LNCaP clone FGC (cell line): ENCODE measurements at places on chromosomes 2 and 18.
A peak's percentile ranks its signal among the peaks of the same experiment; 100 is the strongest.

- no peak for DNase-seq
Measured at GRCh38 chr2:190062601-190063000, at the start of gene MSTN. TSS of gene MSTN (minus strand) at chr2:190062729. CDS start at chr2:190062596, 133 bp downstream.

DNA sequence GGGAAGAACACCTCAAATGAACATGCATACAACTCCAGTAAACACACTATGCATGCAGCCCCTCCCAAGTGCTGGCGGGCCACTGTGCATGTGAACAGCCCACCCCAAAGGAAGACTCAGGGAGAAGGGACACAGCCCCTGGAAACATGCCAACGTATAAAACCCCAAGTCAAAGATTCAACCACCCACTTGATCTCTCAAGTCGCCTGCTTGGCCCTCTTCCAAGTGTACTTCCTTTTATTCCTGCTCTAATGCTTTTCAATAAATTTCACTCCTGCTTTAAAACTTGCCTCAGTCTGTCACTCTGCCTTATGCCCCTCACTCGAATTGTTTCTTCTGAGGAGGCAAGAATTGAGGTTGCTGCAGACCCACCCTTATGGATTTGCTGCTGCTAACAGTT is 139.1 kb downstream of the C1D start:
- DNase-seq = no peak

GRCh38 chr2:220941683-220942082 is 630.4 kb downstream of the EPHA4 start:
- no peak for DNase-seq

- no peak for DNase-seq
Measured at GRCh38 chr2:127401757-127402695, 14.3 kb upstream of the MAP3K2 start.

DNA sequence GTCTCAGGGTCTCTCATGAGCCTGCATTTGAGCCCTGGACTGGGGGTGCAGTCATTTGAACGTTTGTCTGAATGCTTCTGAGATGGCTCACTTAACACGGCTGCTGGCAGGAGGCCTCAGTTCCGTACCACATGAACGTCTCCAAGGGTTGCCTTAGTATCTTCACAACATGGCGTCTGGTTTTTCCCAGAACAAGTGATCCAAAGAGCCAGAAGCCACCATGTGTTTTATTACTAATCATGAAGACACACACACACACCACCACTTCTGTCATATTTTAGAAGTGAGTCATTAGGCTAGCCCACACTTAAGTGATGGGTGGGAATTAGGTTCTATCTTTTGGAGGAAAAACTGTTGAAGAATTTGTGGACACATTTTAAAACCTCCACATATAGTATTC is 15.0 kb upstream of the MYO1B start:
- no peak for DNase-seq

DNA sequence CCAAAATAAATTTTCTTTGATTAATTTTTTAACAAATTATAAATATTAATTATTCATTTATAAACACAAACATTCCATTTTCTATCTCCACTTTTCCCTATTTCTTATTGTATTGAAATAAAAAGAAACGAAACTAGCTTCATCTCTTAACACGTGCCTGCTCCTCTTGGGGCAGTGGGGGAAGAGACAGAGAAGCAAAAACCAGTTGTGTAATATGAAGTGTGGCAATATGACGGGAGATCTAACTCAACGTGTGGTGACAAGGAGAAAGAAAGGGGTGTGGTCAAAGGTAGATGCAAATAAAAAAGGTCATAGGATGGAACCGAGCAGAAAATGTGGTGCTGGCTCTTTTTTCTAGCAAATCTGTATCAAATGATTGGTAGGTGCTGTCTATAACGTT is 106.9 kb upstream of the SLC8A1 start:
- no peak for DNase-seq

GRCh38 chr18:41659438-41660130 is 295.4 kb upstream of the PIK3C3 start:
- DNase-seq = no peak

DNA sequence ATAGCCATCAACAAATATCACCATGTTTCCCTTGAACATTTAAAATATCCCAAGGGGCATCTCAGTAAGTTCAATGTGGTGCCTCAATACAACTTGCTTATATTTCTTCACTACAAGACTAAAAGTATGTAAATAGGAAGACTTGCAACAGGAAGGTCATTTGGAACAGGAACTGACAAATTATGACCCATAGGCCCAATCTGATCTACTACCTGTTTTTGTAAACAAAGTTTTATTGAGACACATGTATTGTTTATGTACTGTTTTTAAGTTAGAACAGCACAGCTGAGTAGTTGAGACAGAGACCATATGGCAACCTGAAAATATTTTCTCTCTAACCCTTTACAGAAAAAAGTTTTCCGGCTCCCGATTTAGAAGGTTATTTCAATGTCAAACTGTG is 154.8 kb upstream of the TFPI start:
- DNase-seq = no peak

DNA sequence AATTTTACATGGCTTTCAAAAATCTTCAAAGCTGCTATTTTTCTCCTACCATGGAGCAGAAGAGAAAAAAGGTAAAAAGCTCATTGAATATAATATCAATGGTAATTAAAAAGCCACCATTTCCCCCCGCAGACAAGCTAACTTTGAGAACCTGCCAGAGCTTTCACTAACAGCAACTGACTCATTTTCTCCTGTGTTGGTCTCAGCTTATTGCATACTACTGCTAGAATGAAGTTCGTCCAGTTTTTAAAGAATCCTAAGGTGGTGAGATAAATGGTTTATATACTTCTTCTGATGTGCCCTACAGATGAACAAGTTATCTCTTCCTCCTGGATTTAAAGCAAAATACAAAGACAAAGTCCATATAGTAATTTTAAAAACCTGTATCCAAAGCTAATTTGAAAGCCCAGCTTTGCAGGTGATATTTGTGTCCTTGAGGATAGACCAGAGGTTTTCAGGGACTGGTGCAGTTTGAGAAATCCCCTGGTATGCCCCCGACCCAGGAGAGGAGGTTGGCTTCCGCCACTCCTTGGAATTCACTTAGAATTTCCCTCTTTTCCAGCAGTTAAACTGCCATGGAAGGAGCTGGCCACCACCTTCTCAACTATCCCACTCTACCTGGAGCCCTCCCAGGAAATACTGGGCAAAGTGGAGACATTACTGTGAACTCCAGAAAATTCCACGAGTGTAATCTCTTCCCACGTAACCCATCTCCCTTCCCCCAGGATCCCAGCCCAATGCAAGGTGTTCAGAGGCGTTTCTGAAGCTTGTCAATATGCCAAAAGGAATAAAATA is 17.5 kb downstream of the YPEL5 start:
- no peak for DNase-seq

- peak; percentile 28 for DNase-seq
Measured at GRCh38 chr2:125086313-125087184, 1061.5 kb downstream of the CNTNAP5 start.

DNA sequence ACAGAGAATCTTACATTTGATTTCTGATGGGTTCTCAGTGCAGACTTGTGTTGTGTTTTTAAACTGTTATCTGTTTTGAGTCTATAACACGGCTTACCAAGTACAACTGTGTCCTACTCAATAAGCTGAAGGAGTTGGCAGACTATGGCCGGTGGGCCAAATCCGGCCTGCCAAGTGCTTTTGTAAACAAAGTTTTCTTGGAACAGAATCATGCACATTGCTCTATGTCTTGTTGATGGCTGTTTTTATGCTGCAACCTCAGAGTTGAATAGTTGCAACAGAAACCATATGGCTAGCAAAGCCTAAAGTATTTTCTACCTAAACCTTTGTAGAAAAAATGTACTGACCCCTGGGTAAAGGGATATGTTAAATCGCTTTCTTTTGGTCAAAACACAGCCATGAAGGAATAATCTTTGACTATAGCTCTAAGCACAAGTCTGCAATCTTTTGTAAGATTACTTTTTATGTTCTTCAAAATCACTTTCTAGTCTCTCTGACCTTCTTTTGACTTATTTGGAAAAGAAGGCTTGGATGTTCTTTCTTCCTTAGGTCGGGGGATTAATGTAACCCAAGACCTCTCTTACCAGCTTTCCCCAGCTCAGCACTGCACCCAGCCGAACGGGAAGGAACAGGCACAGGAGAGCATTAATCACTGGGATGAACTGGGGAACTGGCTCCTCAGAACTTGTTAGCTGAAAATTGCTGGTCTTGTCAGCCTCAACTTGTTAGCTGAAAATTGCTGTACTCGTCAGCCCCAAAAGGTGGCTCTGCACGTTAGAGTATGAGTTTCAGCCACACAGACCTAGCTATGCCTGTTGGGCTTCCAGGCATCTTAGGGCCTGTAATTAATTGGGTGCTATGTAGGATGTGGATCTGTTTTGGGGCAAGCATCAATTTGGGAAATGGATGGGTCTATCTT is 75.4 kb downstream of the CD8B2 start:
- no peak for DNase-seq

GRCh38 chr2:186772579-186772978 is 76.4 kb downstream of the ZSWIM2 start:
- DNase-seq = no peak

- no peak for DNase-seq
Measured at GRCh38 chr2:190530248-190530900, 4.1 kb downstream of the NEMP2 start.

DNA sequence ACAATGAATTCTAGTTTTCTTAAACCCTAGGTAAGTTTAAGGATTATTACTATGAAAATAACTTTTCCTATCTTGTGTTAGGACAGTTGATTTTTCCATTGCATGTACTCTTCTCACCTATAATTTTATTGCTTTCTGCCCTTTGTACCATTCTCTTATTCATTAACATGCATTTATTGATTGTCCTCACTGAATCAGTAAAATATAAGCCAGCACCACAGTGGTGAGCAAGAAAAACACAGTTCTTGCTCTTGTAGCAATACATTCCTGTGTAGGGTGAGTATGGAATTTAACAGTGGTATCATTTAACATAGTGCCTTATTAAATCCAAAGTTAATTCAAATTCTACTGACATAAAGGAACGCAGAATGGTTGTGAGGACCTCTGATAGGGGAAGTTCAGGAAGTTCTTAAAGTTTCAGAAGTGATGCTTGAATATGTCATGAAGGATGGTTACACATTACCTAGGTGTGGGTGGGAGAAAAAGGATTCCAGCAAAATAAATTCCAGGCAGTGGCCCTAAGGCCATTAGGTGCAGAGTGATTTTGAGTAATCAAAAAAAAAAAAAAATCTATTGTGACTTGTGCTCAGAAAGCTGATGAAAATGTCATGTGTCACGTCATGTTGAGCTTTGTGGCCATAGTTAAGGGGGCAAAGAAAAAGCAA is 104.7 kb upstream of the DSEL start:
- no peak for DNase-seq

- DNase-seq = peak; percentile 98
Measured at GRCh38 chr2:120108049-120108448, 95.2 kb downstream of the EPB41L5 start.

DNA sequence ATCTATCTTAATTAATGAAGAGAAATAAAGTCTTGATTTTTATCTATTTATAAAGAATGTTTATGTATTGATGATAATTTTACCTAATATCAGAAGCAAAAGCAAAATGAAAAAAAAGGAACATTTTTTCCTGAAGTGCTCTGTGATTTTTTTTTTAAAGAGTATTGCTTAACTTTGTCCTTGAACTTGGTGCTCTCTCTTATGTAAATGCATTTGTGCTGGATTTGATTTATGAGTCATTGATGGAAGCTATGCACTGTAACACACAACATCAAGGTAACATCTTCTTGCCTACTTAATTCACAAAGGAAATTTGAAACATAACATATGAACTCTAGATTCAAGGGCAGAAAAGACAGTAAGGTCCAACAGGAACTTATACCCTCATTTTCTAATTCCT is 312.9 kb upstream of the CDH19 start:
- no peak for DNase-seq

- no peak for DNase-seq
Measured at GRCh38 chr2:96828436-96828835, 12.4 kb downstream of the CNNM3 start.

DNA sequence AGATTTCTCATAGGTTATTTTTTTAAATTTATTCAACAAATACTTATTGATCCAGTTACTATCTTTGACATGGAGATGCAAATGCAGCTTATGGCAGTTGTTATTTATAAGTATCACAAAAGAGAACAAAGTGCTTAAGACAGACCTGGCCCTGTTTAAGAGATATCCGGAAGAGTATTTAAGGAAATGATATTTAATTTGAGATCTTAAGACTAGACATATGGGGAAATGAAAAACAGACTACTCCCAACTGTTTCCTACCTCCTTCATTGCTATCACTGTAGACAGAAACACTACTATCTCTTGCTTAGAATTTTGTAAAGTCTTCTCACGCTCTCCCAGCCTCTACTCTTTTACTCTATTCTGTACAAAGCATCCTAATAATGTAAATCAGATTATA is 36.0 kb downstream of the RPRD1A start:
- no peak for DNase-seq

DNA sequence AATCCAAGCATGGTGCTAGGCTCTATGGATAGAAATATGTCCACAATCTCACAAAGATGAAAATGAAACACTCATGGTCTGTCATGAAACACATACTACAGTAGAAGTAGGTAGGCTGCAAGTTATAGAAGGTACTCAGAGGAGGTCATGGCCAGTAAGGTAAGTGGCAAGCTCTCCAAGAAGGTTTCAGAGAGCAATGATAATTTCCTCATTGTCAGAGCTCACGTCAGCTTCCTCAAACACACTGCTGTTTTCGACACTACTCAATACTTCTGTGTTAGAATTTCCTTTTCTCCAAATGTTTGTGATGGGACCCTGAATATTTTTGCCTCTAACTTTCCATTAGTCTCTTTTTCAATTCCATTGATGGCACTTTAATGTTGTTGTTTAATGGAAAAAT is 25.5 kb downstream of the CCDC141 start:
- DNase-seq = no peak

GRCh38 chr2:30159766-30160165 is 13.0 kb downstream of the YPEL5 start:
- no peak for DNase-seq

GRCh38 chr18:44844486-44844885 is 163.8 kb downstream of the SETBP1 start:
- no peak for DNase-seq

DNA sequence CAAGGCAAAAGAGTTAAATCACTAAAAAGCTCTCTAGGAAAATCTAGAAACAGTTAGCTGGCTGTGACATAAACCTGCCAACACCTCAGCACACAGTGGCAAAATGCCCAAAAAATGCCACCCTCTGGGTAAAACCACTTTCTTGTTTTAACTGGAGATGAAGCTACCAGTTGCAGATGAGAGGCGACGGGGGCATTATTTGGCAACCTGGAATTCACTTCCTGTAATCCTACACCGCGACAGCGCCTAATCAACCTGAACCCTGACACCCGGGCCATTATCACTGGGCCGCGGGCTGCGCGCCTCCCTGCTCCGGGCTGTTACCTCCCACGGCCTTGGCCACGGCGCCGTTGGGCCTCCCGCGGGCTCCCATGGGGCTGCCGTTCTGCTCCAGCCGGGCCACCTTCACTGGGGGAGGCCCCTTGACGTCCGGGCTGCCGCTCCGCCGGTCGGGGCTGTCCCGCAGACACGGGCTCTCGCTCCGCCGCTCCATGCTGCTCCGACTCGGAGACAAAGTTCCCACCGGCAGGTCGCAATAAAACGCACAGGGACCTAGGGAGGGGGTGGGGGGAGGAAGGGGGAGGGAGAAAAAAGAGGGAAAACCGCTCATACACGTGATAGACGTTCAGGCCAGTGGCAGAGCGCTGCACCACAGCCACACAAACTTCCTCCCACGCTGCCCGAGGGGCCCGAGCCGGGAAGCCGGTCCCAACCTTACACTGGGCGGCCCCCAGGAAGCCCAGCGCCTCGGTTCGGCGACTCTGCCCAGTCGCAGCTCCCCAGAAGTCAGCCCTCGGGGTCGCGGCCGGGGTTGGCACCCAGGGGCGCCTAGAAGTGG is 2.0 kb downstream of the SATB2 start:
- DNase-seq = no peak
